ENCODE measurements at places on chromosomes 6 and 20.

DNA sequence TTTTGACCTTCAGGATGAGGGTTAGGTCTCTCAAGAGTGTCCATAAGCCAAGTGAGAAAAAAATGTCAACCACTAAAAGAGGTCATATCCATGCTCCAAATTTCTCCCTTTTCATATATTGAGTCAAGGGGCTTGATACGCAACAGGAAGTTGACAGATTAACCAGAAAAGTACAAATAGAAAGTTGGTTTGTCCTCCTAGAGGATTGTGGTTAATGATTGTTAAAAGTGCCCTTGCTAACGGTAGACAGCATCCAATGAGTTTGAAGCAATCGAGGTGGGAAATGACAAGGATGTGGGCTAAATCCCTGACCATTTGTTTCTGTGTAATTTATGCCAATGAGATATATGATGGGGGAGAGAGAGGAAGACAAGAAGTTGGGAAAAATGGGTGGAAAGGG, 18.1 kb upstream of the HBS1L start:
- DNase-seq, result no peak

DNA sequence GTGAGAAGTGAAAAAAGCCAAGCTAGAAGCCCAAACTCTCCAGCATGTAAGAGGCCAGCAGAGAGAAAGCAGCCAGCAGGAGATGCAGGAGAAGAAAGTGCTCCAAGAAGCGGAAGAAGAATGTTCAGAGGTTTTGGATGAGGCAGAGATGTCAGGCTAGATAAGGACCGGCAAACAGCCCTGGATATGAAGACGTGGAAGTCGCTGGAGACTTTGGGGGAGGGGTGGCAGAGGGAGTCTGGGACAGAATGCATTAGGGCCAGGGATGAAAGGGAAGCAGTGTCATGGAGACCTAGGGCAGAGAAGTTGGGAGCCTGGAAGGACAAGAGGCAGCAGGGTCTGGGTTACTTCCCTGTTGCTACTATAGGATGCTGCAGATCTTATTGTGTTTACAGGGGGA, 5.3 kb upstream of the SCUBE3 start:
- no peak for DNase-seq

GRCh38 chr6:45415788-45416518, 38.2 kb upstream of the SUPT3H start:
- DNase-seq, result no peak

DNA sequence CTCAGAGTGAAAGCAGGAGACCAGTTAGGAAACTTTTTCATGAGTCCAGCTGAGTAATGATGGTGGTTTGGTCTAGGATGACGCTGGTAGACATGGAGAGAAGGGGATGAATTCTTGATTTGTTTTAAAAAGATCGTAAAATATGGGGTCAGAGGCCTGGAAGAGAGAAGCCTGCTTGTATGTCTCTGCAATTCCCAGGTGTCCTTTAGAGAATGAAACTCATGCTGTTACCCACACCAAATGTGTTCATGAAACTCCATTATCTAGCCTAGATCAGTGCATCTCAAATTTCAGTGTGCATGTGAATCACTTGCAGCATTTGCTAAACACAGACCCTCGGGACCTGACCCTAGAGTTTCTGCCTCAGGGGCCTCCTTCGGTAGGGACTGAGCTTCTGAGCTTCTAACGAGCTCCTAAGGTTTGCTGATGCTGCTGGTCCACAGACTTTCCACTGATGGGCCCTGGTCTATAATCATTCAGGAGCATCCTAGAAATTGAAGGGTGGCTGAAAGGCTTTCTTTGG, 302.0 kb upstream of the PLCB4 start:
- DNase-seq, result no peak

- DNase-seq, result no peak
Observed at GRCh38 chr6:7742223-7742785, 16.4 kb downstream of the BMP6 start.

DNA sequence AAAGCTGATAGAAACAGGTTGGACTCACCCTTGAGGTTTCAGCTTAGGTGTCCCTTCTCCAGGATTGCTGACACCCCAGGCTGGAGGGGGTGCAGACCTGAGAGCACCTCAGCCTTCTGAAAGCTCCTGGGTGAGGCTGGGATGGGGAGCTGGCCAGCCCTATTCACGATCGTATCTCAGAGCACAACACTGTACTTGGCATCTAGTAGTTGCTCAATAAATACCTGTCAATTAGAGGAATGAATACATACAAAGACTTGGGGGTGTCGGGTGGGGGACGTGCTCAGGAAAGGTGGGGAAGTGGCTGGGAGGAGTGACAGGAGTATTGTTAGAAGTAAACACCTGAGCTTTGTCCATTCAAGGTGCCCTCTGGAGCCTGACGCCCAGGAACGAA, 61.7 kb downstream of the SLC2A10 start:
- DNase-seq, result no peak

- DNase-seq, result no peak
Observed at GRCh38 chr20:54047048-54047447, 23.3 kb downstream of the BCAS1 start.

DNA sequence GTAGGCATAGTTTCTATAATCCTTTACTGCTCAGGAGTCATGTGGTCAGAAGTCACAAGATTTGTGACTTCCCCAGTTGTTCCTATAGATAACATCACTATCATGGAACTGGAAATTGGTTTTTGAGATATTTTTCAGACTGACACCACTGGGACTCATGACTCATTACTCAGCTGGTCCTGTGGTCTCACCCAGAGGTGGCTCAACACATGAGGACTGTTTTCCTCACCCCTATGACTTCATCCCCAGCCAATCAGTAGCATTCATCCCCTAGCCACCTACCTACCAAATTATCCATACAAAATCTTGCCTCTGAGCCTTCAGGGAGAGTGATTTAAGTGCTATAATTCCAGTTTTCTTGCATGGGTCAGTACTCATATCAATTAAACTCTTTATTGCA, 1217.7 kb downstream of the EPHA7 start:
- no peak for DNase-seq

GRCh38 chr6:131041814-131042213, 21.2 kb downstream of the EPB41L2 start:
- no peak for DNase-seq

DNA sequence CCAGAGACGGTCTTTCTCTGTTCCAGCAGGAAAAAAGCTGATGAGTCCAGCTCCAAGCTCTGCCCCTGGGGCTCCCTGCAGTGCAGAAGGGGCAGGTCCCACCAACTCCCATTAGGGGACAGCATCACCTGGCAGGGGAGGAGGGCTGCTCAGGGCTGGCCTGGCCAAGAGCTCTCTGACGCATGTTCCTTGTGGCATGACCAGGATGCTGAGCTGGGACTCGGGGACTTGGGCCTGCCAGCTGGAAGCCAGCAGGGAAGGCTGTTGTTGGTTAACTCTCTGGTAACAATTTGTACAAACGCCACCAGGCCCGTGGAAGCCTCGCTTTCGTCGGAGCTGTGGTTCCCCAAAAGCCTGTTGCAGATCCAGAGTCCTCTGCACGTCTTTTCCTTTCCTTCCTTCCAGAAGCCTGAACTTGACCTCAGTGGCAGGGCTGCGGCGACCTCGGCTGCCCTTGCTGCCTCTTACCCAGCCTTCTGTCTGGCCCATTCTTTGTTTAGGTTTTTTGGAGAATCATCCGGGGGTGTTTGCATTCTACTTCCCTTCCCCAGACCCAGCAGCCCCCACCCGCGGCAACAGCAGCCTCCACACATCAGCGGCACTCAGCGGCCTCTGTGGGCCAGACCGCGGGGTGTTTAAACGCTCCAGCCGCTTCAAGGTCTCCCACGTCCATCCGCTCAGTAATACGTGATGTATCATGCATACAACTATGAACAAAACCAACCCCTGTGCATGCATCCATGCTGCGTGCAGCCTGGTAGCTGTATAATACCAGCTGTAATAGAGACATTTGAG, 63.3 kb downstream of the GNAS-AS1 start:
- no peak for DNase-seq

- no peak for DNase-seq
Observed at GRCh38 chr6:150229436-150230163, 86.8 kb downstream of the PPP1R14C start.

- no peak for DNase-seq
Observed at GRCh38 chr6:104884867-104885517, 25.3 kb upstream of the HACE1 start.

DNA sequence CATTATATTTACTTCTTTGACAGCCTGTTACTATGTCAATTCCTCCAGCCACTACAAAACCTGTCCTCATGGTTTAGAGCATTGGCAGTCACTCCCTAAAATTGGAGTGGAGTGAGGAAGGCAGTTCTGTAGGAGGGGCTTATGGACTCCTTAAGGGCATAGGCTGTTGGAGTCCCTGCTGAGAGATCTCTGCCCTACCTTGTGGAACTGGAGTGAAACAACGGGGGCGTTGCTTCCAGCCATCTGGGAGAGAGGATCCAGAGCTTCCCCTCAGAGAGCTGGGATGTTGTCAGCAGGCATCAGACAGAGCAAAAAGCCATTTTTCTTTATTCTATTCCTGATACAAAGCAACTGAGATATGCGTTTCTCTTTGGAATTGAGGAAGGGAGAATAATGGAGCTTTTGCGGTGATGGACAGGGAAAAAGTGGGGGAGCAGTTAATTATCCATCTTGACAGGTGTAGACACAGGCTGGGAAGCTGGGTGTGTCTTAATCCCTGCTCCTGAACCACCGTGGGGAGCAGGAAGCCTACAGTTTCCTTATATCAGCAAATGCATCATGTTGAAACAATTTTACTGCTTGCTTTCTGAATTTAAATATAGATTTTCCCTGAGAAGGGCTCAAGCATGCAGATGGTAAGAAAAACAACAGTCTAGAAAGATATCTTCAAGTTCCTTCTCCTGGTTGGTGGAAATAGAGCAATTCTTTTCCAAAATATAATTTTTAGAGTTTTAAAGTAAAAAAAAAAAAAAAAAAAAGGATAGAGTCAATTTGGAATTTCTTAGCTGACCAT, 402.5 kb downstream of the PLCB1 start:
- no peak for DNase-seq

Data from LNCaP clone FGC (cell line).